ENCODE measurements at places on chromosomes 4 and X.

GRCh38 chr4:90317785-90318184 lies 190.6 kb downstream of the CCSER1 start:
- peak; percentile 63 for DNase-seq

GRCh38 chr4:88744609-88745008 lies 47.0 kb upstream of the NAP1L5 start:
- no peak for DNase-seq

DNA sequence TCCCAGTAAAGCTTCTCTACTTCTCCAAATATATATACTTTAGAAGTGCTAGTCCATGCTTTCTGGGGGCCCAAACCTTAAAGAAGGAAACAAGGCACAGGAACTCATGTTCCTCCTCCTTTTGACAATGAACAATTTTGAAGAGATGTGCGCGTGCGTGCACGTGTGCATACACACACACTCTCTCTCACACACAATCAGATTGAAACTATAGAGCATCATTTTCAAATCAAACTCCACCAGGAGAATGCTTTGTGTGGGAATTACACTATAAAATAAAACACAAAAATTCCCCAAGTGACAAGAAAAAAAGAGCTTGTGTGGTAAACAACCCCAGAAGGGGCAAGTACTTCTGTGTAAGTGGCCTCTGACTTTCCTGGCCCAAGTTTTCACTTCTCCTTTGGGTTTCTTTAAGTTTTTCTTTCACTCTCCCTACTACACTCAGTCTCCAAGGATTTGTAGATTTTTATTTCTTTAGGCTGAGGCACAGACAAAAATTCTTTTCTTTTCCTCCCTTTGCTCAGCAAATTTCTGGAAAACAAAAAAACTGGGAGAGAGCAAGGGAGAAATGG lies 46.6 kb upstream of the SHISA3 start:
- no peak for DNase-seq

DNA sequence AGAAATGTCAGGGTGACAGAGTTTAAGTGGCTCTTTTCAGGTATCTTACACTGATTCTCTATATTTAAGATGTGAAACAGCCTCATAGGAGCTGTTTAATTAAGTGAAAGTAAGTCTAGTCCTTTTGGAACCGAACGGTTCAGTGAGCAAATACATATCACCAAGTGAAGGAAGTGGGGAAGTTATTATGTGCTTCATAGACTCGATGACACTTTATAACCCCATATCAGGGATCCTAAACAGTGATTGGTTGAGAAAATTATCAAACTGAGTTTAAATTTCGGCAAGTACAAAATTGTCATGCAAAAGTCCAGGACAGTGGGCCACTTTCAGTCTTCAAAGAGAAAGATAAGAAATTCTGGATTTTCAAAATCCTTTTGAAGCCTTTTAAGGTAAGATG lies at the start of gene DSPP:
DSPP (plus strand) TSS at position 301 of the 400 bp plus-strand sequence. CDS start 2,380 bp downstream, outside the sequence.
- no peak for DNase-seq

- DNase-seq, result peak; percentile 25
Measured at GRCh38 chr4:25861951-25862410, 807 bp downstream of the SEL1L3 start.

DNA sequence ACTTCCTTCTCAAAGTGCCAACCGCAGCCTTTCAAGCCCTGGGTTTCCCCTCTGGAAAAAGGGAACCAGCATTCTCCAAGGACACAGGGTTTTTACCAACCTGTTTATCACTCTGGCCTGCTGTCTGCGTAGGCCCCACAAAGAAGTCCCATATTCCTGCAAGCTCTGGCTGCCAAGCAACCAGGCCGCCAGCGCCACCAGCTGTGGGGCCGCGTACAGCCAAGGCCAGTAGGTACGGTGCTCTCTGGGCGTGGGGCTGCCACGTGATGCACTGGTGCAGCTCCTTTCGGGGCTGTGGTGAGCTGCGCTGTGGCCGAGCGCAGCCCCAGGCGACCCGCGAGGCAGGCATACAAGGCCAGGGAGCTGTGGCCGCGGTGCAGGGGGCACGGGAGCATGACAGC lies 22.1 kb downstream of the LUZP4 start:
- no peak for DNase-seq
